ENCODE measurements at places on chromosomes 6 and 20. TPM values are rescaled to one million over a fixed set of nuclear protein-coding genes. Genes with fewer than 3 reads are reported as not detected.

CTCFL gene
- 0.15 TPM for total RNA-seq

NHLRC1 gene
- total RNA-seq, result 2.8 TPM

SLC17A2 gene
- 27.6 TPM for total RNA-seq

SLC17A1 gene
- 8.7 TPM for total RNA-seq

KCNK15 gene
- 0.20 TPM for total RNA-seq

ANKRD66 gene
- not detected for total RNA-seq

OPRL1 gene
- total RNA-seq, result 0.15 TPM

PDE10A gene
- 0.45 TPM for total RNA-seq

C20orf141 gene
- not detected for total RNA-seq

TCP11 gene
- not detected for total RNA-seq

GPX5 gene
- not detected for total RNA-seq

LY86 gene
- total RNA-seq, result 0.63 TPM

CST5 gene
- total RNA-seq, result not detected

All from left lobe of liver (tissue), 2 donors.